Cardiac muscle cell (in vitro differentiated cells and primary cell): ENCODE measurements at places on chromosomes 16 and 17. TPM values are rescaled to one million over a fixed set of nuclear protein-coding genes. Genes with fewer than 3 reads are reported as not detected.

- no peaks in the 10 kb centered on the region for H3K27me3 ChIP-seq
- DNase-seq: peak; percentile 79
- H3K27ac ChIP-seq: no peak overlapping the region
- H3K4me1 ChIP-seq: no peaks in the 10 kb centered on the region
- H3K4me3 ChIP-seq: no peak overlapping the region
- H3K36me3 ChIP-seq: no peaks in the 10 kb centered on the region
Measured at GRCh38 chr16:48687421-48688038, 77.5 kb upstream of the N4BP1 start.

The NAGS gene
- 4.2 and 6.1 TPM in 2 replicates for total RNA-seq

The MYO15A gene
- total RNA-seq: 2.5 and 4.9 TPM in 2 replicates

The PRDM7 gene
- total RNA-seq: not detected in 2 replicates

DNA sequence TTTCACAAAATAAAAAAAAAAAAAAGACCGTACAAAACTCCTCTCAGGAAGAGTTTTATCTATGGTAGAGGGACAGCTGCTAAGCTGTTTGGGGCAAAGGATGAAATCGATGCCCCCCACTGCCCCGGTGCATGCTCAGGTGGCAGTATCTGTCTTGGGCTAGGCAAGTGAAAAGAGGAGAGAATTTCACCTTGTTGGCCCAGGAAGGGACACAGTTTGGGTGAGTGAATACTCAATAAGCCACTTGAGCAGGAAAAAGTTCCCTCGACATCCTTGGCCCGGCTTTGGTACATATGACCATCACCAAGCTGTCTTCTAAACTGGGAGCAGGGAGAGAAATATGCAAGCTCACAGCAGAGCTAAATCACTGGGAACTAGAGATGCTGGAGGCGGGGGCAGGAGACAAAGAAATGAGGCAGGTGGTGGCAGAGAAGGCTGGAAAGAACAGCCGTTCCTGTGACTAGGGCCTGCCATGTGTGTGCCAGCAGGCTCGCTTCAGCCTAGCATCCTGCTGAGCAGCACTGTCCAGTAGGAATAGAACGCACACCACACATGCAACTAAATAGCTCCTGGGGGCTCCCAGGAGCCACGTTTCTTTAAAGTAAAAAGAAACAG, 8.2 kb upstream of the EIF1 start:
- H3K27me3 ChIP-seq: no peaks in the 10 kb centered on the region
- H3K27ac ChIP-seq: no peak overlapping the region
- DNase-seq: no peak
- peaks cover 5% of the 10 kb centered on the region for H3K4me1 ChIP-seq
- no peaks in the 10 kb centered on the region for H3K36me3 ChIP-seq

The PTX4 gene
- 0.30 and 0.49 TPM in 2 replicates for total RNA-seq

- H3K27ac ChIP-seq: no peak overlapping the region
- no peak overlapping the region for H3K4me3 ChIP-seq
- no peak for DNase-seq
Measured at GRCh38 chr17:17204635-17205231, 1.4 kb downstream of the PLD6 start.

The MILR1 gene
- total RNA-seq: not detected in 2 replicates

The LGALS9 gene
- total RNA-seq: 0.63 and 1.3 TPM in 2 replicates

The SCNN1G gene
- total RNA-seq: 0.04 TPM in 1 of 2 replicates, not detected in the other

The IL34 gene
- total RNA-seq: not detected in 2 replicates

The GLIS2 gene
- 10.4 and 14.5 TPM in 2 replicates for total RNA-seq

DNA sequence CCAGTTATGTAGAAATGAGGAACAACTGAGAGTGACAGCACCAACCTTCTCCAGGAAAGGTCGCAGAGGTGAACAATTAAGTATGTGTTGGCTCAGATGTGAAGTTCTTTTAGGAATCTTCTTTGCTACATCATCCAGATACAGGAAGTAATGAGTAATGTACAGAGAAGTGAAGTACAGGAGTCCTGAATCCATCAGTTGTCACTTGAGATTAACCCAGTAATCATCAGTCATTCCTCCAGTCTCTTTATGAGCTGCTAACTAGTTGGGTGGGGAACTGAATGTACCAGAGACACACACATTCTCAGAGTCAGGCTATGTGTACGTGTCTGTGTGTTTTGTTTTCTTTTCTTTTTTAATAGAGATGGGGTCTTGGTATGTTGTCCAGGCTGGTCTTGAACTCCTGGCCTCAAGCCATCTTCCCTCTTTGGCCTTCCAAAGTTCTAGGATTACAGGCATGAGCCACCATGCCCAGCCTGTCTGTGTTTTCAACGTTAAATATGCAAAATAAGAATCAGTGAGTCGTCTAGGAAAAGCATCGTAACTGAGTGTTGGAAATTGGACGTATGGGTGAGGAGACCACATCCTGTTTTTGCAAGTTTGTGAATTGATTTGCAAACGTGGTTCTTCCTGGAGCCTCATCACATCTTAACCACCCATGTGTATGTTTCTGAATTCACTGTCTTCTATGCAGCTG, 19.9 kb downstream of the ZNF200 start:
- no peaks in the 10 kb centered on the region for H3K4me1 ChIP-seq
- no peak for DNase-seq
- H3K4me3 ChIP-seq: no peak overlapping the region
- H3K27me3 ChIP-seq: no peaks in the 10 kb centered on the region
- no peak overlapping the region for H3K27ac ChIP-seq

DNA sequence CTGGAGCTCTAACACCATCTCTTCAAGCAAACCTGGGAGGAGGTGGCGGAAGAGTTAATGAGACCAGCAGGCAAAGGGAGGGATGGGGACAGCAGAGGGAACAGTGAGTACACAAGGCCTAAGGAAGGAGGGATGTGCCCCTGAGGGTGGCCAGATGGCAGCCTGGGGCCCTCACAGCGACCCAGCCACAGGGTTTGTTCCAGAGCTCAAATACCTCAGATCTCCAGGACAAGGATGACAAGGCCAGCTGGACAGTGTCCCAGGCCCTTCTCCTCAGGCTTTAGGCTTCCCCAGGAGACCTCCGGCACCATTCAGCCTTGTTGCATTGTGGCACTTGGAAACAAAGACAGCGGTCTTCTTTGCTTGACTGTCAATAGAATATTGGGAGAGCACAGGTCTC, 14.9 kb downstream of the CDIP1 start:
- H3K4me1 ChIP-seq: no peaks in the 10 kb centered on the region
- H3K27me3 ChIP-seq: no peaks in the 10 kb centered on the region
- no peak overlapping the region for H3K27ac ChIP-seq
- H3K4me3 ChIP-seq: no peak overlapping the region
- no peak for DNase-seq

The DPEP3 gene
- 0.07 TPM in 1 of 2 replicates, not detected in the other for total RNA-seq

DNA sequence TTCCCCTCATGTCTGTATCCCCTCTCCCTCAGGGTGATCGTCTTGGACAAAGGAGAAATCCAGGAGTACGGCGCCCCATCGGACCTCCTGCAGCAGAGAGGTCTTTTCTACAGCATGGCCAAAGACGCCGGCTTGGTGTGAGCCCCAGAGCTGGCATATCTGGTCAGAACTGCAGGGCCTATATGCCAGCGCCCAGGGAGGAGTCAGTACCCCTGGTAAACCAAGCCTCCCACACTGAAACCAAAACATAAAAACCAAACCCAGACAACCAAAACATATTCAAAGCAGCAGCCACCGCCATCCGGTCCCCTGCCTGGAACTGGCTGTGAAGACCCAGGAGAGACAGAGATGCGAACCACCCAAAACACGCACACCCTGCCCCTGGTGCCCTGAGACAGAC, 82.2 kb downstream of the ABCC6 start:
- H3K36me3 ChIP-seq: peaks cover 23% of the 10 kb centered on the region
- no peaks in the 10 kb centered on the region for H3K27me3 ChIP-seq
- H3K4me1 ChIP-seq: no peaks in the 10 kb centered on the region
- H3K27ac ChIP-seq: no peak overlapping the region

- no peaks in the 10 kb centered on the region for H3K36me3 ChIP-seq
- no peaks in the 10 kb centered on the region for H3K27me3 ChIP-seq
- no peak overlapping the region for H3K27ac ChIP-seq
Measured at GRCh38 chr17:62080647-62081046, 15.6 kb upstream of the MED13 start.

GRCh38 chr17:70875729-70876310, 706.5 kb downstream of the KCNJ2 start:
- H3K36me3 ChIP-seq: no peaks in the 10 kb centered on the region
- no peaks in the 10 kb centered on the region for H3K27me3 ChIP-seq
- H3K27ac ChIP-seq: no peak overlapping the region
- H3K4me1 ChIP-seq: peaks cover 7% of the 10 kb centered on the region

- H3K27ac ChIP-seq: no peak overlapping the region
- no peaks in the 10 kb centered on the region for H3K27me3 ChIP-seq
- DNase-seq: no peak
Measured at GRCh38 chr17:78383725-78384471, 5.4 kb downstream of the PGS1 start.

DNA sequence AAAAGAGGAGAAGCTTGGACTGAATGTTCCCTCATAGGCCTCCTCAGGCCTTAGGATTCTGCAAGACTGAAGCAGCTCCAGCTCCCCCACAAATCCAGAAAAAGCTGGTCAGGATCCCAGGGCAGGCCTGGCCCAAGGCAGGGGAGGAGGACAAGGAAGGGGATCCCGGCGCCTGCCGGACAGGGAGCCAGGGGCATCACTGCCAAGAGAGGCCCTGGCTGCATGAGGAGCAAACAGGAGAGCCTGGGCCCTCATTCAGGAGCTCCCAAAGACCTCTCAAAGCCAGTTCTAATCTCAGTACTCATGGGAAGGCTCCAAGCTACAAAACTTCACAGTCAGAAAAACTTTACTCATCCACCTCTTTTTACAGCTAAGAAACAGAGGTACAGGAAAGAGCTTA, 67.3 kb downstream of the ZNF423 start:
- no peak for DNase-seq
- no peaks in the 10 kb centered on the region for H3K27me3 ChIP-seq
- no peaks in the 10 kb centered on the region for H3K36me3 ChIP-seq
- no peaks in the 10 kb centered on the region for H3K4me1 ChIP-seq
- no peak overlapping the region for H3K27ac ChIP-seq

- H3K36me3 ChIP-seq: peaks cover 71% of the 10 kb centered on the region
- peak; percentile 17 for DNase-seq
- no peaks in the 10 kb centered on the region for H3K4me1 ChIP-seq
Measured at GRCh38 chr17:29495011-29495410, 71.8 kb downstream of the ABHD15 start.

GRCh38 chr16:65409510-65409909, 287.6 kb upstream of the CDH11 start:
- no peak overlapping the region for H3K4me3 ChIP-seq
- no peak for DNase-seq
- H3K27me3 ChIP-seq: no peaks in the 10 kb centered on the region
- H3K36me3 ChIP-seq: no peaks in the 10 kb centered on the region
- H3K4me1 ChIP-seq: no peaks in the 10 kb centered on the region

The RUNDC3A gene
- 2.3 and 5.8 TPM in 2 replicates for total RNA-seq

DNA sequence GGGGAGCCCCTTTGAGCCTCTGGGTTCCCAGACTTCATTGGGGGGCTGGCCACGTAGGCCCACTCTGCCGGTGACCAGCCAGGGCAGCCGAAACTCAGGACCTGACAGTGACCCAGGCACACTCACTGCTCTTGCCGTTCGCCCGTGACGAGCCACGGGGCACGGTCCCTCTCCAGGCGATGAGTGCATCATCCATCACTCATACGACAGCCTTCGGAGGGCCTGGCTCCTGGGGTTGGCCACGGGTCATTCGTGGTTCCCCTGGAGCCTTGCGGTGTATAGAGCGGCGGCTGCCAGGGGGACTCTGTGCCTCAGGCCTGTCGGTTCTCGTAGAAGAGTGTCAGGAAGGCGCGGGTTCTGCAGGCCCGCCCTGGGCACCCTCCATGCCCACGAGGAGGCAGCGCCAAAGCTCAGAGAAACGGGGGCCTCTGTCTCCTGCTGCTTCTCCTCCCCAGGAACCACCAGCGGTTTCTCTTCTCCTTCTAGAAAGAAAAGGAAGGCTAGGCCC, 11.2 kb upstream of the NUDT16L1 start:
- H3K4me1 ChIP-seq: peaks cover 13% of the 10 kb centered on the region
- no peak overlapping the region for H3K4me3 ChIP-seq
- H3K36me3 ChIP-seq: peaks cover 2% of the 10 kb centered on the region

DNA sequence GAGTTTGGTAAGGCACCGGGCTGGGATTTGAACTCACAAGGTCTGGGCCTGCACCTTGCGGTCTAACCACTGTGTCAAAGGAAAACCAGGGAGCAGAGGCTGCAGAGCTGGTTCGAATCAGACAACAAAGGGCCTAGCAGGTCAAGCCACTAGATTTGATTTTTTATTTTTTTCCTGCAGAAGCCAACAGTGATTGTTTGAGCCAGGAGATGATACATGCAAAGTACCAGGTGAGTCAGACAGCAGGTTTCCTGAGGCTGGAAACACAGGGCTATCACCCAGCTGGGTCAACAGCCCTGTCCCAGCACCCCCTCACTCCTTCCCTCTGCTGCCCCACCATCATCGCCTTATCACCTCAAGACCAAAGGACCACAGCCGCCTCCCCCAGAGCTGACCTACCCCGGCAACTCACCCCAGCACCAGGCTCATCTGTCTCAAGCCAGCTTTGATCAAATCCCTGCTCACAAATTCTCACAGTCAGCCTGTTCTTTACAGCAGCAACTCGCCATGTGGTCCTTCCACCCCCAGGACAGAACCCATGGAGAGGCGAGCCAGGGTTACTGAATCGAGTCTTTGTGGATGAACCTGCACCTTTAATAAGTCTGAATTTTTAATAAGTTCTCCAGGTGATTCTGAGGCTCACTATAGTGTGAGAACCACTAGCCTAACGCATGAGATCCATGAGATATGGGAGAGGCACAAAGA, 13.0 kb upstream of the KRT19 start:
- peaks cover 19% of the 10 kb centered on the region for H3K4me1 ChIP-seq
- no peaks in the 10 kb centered on the region for H3K27me3 ChIP-seq
- H3K36me3 ChIP-seq: no peaks in the 10 kb centered on the region

The GAST gene
- not detected in 2 replicates for total RNA-seq

GRCh38 chr17:42937712-42938596, 26.3 kb downstream of the AARSD1 start:
- no peaks in the 10 kb centered on the region for H3K27me3 ChIP-seq
- H3K4me3 ChIP-seq: no peak overlapping the region
- H3K27ac ChIP-seq: no peak overlapping the region
